NCI-H2227 treated with DMSO at 0.1 percent for 48 hours (cell line): ENCODE measurements at places on chromosomes 16 and 17.

DNA sequence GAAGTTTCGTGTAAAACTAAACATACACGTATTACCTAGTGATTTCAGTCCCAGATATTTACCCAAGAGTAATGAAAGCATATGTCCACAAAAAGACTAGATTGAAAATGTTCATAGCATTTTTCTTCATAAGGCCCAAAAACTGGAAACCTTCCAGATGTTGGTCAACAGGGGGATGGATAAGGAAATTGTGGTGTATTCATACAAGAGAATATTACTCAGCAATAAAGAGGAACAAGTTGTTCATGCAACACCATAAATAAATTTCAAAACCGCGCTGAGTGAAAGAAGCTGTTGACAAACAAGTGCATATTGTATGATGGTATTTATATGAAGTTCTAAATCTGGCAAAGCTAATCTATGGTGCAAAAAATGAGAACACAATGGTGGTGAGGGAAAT is 54.1 kb upstream of the NFAT5 start:
- no peak for DNase-seq

- DNase-seq = no peak
Observed at GRCh38 chr16:31135535-31136286, at the start of gene PRSS8. Gene PRSS8 (minus strand): TSS chr16:31135727. CDS start chr16:31135498, 229 bp downstream.

GRCh38 chr16:28311413-28311812 is 19.1 kb downstream of the SBK1 start:
- DNase-seq = no peak

- DNase-seq = no peak
Observed at GRCh38 chr16:53821487-53821886, 117.5 kb downstream of the FTO start.

GRCh38 chr17:38673707-38674013 is 1.1 kb downstream of the EPOP start:
- DNase-seq = no peak

DNA sequence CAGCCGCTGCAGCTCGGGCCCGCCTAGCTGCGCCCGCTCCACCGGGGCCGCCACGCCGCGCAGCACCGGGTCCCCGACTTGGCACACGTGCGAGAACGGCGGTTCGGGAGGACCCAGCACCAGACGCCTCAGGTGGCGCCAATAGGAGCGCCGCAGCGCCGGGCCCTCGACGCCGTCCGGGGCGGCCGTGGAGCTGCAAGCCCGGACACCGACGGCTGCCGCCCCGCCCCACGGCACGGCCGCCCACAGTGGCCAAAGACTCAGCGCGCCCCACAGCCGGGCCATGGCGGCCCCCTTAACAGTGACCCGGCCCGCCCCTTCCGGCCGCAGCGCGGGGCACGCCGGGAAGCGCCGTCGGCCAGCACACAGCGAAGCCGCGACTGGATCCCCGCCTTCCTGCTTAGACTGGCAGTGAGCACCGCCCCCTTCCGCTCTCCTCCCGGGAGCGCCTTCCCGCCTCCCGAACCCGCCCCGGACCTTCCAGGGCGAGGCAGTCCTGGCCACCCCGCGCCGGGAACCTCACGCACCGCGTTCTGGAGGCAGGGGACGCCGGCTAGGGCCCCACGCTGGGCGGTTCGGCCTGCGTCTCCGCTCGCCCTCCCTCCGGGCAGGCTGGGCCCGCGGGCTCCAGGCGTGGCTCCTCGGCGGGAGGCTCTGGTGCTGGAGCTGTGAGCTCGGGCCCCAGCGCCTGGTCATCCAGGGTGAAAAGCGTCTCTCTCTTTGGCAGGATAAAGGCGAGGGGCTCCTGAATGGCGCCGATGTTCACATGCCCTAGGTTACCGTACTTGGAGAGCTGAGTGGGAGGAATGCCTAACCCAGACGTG is at the start of gene PDF:
Gene PDF (minus strand): TSS at position 303 of the 824 bp plus-strand sequence. CDS start 18 bp downstream, at position 285.
- peak; percentile 72 for DNase-seq

GRCh38 chr17:47847341-47848197 is 3.4 kb downstream of the SP6 start:
- no peak for DNase-seq

- DNase-seq = no peak
Observed at GRCh38 chr17:6195123-6195522, 124.9 kb downstream of the WSCD1 start.

DNA sequence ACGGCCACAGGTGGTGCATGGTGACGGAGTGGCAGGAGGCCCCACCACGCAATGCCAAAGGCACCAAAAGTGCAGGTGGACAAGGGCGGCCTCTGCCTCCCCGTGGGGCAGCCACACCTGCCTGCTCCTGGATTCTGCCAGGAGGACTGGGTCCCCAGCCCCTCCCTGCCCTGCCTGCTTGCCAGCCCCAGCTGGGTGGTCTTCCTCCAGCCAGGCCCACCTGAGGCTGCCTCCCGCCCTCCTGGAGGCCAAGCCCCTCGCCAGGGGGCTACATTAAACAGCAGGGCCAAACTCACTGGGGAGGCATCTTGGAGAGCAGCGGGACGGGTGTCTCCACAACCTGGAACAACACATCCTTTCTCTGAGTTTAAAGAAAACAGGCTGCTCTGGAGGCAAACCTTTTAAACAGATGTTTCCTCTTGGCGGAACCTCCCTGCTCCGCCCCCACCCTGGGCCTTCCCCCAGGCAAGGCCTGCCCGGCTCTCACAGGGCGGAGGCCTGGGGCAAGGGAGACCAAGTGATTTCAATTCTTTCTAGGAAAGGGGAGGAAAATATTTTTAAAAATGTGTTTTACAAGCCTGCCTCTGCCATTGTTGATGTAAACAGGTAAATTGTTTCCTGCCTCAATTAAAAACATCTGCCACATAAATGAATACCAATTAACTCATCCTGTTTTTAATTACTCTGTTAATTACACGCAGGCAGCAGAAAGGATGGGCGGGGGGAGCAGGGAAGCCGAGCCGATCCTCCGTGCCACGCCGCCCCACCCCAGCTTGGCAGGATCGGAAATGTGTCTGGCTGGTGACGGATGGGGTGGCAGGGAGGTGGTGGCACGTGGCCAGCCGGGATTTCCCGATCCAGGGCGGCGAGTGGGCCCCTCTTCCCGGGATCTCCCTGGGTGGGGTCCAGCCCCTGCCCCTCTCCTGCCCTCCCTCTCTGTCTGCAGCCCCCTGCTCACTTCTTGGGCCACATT is 54.4 kb upstream of the PABPN1L start:
- no peak for DNase-seq

DNA sequence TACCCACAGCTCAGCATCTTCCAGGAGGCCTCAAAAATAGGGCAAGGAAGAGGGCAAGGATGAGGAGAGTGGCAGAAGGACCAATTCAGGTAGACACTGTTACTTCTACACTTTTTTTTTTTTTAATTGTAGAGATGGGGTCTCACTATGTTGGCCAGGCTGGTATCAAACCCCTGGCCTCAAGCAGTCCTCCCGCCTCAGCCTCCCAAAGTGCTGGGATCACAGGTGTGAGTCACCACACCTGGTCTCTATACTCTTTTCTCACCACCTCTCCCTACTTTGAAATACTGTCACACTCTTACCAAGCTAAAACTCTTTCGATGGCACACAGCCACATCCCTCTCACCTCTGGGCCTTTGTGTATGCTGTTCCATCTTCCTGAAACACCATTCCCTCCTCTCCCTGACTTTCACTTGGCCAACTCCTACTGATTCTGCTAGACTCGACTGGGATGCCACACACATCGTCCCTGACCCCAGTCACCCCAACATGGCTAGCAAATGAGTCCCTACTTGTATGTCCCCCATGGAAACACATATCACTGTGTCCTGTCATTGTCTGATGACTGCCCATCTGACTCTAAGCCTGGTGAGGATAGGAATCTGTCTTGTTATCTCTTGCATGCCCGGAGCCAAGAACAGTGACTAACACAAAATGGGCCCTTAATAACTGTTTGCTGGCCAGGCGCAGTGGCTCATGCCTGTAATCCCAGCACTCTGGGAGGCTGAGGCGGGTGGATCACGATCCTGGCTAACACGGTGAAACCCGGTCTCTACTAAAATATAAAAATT is 7.2 kb upstream of the SLC43A2 start:
- DNase-seq = no peak

DNA sequence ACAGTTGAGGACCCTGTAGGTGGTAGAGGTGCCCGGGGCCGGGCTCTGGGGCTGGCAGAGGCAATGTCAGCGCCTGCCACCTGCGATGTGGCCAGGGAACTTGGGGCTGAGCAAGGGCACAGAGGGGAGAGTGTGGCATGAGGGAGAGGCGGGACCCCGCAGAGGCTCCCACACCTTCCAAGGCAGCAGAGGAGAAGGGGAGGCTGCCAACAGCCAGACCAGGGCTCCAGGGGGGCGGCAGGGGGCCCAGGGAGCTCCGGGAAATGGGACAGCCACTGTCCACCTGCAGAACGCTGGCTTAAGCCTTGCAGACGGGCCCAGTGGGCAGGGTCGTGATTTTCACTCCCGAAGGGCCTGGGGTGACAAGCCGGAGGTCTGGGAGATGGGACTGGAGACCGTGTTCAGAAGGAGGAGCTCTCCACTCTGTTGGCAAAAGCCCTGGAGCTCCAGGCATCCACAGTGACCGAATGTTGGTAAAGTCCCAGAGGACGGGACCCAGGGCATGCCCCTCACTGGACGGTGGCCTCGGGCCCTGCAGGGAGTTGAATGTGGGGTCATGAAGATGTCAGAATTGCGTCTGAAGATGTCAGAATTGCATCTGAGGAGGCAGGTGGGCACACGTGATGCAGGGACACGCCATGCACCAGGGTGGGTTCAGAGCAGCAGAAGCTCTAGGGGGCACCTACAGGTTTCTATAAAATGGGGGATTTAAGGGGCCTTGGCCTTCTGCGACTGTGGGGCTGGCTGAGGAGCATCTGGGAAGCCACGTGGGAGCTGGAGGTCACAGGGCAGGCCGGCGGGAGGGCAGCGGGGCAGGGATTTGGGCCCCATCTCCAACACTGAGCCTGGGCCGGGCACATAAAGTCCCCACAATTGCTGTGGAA is 18.6 kb downstream of the CD7 start:
- DNase-seq = no peak

DNA sequence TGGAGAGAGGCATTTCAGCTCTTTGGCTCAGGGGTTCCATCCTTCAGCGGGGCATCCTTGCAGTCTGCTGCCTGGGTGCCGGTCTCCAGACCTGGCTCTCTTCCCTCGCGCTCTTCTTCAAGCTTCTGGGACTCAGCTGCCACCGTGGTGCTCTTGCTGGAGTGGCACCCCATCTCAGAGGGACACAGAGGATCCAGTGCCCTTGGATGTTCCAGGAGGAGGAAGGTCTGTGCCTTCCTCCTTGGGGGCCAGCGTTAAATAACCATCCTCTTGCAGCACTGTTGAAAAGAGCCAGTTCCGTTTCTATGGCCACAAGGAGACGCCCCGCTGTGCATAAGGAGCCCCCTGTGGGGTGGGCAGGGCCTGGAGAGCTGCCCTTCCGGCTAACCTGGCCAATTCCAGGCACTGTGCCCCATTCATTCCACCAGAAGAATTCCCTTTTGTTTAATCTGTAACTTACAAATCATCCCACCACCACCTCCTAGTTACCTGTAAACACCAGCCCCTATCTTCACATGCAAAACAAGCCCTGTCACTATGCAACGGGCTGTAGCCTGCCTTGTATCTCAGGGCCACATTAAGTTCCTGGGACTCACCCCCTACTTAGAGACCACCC is 8.6 kb downstream of the CHD9NB start:
- peak; percentile 19 for DNase-seq

DNA sequence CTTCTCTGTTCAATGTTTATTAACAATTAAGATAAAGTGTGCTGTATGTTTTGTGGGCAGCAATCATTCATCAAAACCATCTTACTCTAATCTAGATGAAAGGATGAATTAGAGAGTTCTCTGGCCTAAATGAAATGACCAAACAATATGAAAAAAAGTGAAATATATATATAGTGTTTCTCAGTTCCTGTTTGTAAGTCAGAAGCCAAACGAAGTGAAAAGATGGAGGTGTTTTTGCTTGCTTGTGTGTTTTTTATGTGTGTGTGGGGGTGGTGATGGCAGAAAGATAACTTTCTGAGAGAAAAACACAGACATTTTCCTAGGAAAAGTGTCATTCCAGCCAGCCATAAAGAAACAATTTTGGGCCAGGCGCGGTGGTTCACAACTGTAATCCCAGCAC is 138.6 kb downstream of the CDH8 start:
- DNase-seq = no peak

GRCh38 chr16:66168777-66169176 is 197.7 kb upstream of the CDH5 start:
- no peak for DNase-seq

DNA sequence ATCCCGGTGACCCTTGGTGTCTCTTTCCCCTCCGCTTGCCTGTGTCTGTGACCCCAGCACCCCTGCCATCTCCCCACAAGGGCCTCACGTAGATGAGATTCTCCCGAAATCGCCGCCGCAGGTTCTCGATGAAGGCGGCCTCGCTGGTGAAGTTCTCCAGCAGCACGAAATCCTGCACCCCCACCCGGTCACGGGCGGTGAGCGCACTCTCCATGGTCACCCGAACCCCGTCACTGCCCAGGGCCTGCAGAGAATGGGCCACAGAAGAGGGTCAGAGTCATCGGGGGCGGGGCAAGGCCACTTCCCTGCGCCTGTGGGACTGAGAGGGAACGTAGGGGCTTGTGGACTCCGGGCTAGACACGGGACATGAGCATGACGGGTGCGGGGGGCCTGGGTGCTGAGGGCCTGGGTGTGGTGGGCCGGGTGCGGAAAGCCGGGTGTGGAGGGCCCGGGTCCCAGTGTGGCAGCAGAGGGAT is 8.4 kb downstream of the MYO1C start:
- DNase-seq = no peak

GRCh38 chr17:66304304-66305174 is 2.1 kb downstream of the PRKCA start:
- DNase-seq = no peak

- DNase-seq = no peak
Observed at GRCh38 chr16:86089991-86090390, 191.0 kb downstream of the IRF8 start.

DNA sequence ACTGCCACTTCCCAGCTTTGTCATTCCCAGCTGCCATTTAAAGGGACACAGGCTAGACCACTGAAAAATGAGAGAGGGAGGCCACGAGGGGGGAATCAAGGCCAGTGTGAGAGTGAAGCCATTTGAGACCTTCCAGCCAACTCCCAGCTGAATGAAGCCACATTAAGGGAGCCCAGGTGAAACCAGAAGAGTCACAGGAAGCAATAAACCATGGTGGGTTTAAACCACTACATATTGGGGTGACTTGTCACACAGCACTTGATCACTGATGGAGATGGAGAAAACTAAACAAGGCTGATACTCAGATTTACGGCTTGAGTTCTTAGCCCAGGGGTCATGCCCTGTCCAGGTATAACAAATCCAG is 2.8 kb upstream of the NUBP1 start:
- DNase-seq = no peak

DNA sequence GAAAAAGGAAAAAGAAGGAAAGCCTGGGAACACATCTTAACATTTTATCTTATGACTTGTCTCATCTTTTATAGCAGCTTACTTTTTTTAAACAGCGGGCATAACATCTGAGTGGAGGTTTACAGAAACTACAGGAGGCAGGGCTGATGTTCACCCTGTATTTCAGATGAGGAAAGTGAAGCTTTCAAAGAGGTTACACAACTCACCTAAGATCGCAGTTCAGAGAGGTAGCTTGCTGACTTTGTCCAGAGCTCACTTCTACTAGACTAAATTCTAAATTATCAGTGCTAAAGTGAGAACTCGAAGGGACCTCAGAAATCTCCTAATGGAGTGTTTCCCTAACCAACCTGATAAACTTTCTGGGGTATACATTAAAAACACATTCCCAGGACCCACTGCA is 3.7 kb downstream of the MBTD1 start:
- DNase-seq = no peak
